ENCODE measurements at places on chromosomes 4 and X.

DNA sequence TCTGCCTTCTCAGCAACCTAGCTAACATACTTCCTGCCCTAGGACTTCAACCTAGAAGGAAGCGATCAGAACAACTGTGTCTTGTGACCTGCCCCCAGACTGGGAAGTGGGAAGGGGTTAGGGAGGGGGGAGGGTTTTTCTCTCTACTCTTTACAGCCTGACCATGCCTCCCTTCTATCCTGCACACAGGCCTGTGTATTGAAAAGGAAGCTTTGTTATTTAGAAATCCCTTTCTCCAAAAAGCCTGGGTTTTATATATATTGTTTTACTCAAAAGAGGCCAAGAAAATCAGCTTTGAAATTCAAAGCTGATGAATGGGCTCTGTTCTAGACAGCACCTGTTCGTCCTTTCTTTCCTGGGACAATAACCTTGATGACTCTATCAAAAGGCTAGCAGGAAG is 35.2 kb upstream of the SMS start:
- DNase-seq = no peak

DNA sequence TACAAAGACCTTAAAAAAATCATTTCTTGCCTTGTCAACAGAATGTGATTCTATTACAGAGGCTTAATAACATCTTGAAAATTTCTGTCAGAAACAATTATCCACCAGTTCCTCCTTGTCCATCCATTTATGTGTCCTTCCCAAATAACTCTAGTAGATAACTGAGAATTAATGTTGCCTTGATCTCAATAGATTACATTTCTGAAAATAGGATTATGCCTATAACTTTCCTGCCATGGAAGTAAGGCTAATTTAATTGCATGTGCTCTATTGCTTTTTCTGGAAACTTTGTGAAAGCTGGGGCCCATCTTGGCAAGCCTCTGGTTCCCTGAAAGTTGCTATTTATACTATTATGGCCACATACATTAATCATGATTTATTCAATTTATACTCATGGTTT is 76.2 kb upstream of the UNC5C start:
- DNase-seq = no peak

DNA sequence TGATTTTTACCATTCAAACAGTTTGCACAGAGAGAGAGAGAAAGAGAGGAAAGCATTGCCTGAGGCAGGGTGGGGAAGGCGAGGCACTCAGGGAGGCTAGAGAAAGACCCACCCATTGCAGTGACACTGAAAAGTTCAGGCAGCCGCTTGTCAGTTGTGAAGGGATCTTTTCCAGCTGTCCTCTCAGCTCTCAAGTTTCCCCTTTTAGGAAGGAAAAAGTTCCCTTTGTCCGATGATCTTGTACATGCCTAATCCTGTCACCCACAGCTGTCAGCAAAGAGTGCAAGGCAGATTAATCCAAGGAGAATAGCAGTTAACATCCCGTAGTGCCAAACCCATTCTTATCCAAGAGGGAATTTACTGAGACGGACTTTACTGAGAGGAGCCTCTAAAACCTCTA is 255.0 kb downstream of the MAGEB5 start:
- no peak for DNase-seq

- DNase-seq = no peak
Measured at GRCh38 chrX:10516781-10517322, 103.5 kb downstream of the MID1 start.

- DNase-seq = no peak
Measured at GRCh38 chr4:3781193-3781886, 15.2 kb downstream of the ADRA2C start.

DNA sequence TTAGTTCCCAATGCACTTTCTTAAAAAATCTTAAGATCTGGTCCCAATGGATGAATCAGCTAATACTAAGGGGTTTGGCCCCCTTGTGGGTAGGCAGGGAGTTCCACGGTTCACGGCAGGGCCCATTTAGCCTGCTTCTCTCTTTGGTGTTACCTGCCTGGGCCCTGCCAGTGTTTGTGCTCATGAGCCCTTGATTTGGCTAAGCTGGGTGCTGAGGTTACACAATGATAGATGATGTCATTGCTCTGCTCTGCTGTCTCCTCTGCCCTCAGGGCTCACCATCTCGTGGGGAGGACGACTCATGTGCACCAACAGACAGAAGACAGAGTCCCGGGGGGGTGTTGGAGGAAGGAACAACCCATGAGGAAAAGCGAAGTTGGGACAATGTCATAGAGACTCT is 24.4 kb downstream of the RTL5 start:
- DNase-seq = no peak
